ENCODE measurements at places on chromosomes 6 and 20.

GRCh38 chr20:23659989-23660837 lies 22.5 kb upstream of the CST3 start:
- DNase-seq = no peak

GRCh38 chr20:641516-641875 lies 11.5 kb downstream of the SRXN1 start:
- DNase-seq = no peak

DNA sequence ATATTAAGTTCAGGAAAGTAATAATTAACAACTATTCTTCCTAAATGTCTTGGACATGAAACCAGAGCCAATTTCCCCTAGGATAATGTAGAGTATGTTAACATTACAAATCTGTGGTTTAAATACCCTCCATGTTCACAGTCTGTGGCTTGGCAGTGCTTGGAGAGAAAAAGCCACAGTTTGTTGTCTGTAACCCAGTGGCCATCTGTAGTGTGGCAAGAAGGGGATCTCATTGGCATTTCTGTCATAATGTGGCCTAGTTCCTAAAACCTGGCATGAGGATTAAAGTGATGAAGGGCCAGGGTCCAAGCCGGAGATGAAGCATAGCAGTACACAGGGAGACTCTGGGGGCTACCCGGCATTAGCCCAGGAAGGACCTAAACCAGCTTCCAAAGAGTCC lies 31.2 kb downstream of the SYNE1 start:
- no peak for DNase-seq

DNA sequence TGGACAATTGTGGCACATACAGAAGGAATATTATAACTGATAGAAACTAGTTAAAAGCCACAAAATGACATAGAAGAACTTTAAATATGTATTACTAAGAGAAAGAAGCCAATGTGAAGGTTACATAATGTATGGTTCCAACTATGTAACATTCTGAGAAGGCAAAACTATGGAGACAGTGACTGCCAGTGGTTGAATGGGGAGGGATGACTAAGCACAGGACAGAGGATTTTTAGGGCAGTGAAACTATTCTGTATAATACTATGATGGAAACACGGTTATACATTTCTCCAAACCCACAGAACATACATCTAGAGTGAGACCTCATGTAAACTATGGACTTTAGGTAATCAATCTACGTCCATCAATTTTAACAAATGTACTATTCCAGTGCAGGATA lies 22.4 kb downstream of the SYNCRIP start:
- DNase-seq = no peak

DNA sequence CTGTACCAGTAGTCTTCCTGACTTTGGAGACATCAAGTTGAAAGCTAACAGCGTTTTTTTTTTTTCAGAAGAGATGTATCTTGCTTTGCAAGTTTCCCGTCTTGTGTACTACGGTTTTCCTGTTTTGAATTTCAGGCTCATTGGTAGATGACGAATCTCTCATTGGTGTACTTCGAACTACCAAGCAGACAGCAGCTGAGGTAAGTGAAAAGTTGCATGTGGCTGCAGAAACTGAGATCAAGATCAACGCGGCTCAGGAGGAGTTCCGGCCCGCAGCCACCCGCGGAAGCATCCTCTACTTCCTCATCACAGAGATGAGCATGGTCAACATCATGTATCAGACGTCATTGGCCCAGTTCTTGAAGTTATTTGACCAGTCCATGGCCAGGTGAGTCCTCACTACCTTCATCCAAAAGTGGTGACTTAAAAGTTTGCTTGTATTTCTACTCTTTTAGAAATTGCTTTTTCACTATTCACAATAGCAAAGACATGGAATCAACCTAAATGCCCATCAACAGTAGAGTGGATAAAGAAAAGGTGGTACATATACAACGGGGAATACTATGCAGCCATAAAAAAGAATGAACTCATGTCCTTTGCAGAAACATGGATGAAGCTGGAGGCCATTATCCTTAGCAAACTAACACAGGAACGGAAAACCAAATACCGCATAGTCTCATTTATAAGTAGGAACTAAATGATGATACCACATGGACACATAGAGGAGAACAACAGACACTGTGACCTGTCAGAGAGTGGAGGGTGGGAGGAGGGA lies 110.6 kb upstream of the GLP1R start:
- no peak for DNase-seq
